ENCODE measurements at places on chromosomes 12 and 14. TPM values are rescaled to one million over a fixed set of nuclear protein-coding genes. Genes with fewer than 3 reads are reported as not detected.

Gene KCNC2
- not detected for total RNA-seq

Gene RHOJ
- not detected for total RNA-seq

Gene RNF212B
- total RNA-seq = not detected

- no peak for DNase-seq
These were observed 1.1 kb downstream of the TAOK3 start for GRCh38 chr12:118371321-118372282.

GRCh38 chr12:123427036-123427769, 9.3 kb downstream of the RILPL2 start:
- DNase-seq = no peak

DNA sequence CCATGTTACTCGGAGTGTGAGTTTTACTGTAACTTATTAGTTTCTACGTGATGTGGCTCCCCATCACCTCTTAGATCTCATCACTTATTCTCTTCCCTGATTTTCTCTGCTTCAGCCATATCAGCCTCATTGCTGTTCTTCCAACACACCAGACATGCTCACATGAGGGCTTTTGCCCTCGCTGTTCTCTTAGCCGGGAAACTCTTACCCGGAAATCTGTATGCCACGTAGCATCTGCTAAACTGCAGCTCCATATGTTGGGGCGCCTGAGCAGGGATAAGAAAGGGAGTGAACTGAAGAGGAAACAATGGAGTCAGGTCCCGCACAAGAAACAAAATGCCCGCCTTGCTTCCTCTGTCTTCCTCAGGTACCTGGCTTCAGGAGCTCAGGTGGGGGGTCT, 16.6 kb downstream of the SMUG1 start:
- DNase-seq = no peak

DNA sequence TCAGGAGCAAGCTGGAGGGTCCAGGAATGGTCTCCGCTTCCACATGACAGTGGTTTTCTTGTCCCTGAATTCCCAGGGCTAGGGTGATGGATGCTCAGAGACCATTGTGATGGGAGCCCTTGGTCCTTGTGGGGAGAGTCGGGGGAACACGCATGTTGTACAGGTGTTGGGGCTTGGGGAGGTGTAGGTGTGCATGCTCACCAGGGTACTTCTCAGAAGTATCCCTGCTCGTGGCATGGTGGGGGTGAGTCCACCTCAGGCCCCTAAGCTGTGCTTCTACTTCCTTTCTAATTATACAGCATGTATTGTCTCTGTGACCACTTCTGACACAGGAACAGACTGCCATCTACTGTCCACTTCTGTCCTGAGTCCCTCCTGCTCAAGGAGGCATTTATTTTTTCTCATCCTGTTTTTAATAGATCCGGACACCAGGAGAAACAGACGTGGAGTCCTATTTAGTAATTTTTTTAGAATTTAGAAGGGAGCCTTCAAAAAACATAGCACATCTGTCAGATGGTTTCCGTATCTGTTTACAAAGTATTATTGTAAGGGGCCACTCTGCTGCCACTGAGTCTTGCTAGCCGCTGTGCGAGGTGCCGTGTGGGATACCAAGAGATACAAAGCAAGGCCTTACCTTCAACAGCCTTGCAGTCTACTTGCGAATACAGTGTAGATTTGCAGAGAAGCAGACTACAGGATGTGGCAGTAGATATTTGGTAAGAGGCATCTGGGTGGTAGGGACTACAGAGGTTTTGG, 10.5 kb downstream of the NTF3 start:
- DNase-seq = no peak

- no peak for DNase-seq
These were observed 26.0 kb downstream of the PPFIBP1 start for GRCh38 chr12:27549801-27550652.

- DNase-seq = no peak
These were observed 5.0 kb downstream of the REM2 start for GRCh38 chr14:22887990-22888378.

Measured in activated naive CD4-positive, alpha-beta T cell treated with anti-CD3 and anti-CD28 coated beads, Interleukin-2, amount 50 U/mL, for 72 hours (primary cell).